ENCODE measurements at places on chromosomes 1 and 21.

GRCh38 chr1:212754680-212755079 is 36.9 kb downstream of the NSL1 start:
- no peak for DNase-seq

- peak; percentile 81 for DNase-seq
Observed at GRCh38 chr1:18941221-18942141, 15.0 kb downstream of the IFFO2 start.

DNA sequence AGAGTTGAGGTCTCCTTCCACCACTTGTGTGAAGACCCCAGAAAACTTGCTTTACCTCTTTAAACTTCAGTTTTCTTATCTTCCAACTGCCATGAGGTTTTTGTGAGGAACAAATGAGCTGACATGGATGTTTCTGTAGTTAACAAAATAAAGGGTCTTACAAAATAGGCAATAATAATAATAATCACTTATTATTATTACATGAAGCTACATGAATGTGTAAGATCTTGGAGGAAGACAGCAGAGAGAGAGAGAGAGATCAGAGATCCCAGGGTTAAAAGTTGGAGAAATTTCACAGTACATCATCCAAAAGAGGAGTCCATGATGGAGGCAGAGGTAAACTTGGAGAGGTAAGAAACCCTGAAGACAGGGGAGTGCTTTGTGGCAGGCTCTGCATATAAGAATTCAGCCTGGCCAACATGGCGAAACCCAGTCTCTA is 10.7 kb downstream of the RCC1 start:
- no peak for DNase-seq

GRCh38 chr1:48228156-48228555 is 5.6 kb downstream of the SLC5A9 start:
- DNase-seq, result no peak

DNA sequence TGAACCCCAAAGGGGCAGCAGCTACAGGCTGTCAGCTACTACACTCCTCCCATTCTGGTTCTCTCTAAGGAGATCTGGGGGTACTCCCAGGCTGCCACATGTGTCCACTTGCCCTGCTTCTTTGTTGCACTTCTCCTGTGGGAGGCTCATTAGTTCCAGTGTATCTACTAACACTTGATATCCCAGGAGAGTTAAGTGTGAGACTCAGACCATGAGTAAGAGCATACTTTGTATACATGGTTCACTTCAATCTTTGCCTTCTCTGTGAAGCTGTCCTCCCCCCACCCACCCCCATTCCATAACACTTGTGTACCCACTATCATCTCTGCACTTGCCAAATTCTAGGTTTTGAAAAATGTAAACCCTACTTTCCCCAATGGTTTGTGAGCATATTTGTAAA is 34.9 kb upstream of the GADD45A start:
- no peak for DNase-seq

DNA sequence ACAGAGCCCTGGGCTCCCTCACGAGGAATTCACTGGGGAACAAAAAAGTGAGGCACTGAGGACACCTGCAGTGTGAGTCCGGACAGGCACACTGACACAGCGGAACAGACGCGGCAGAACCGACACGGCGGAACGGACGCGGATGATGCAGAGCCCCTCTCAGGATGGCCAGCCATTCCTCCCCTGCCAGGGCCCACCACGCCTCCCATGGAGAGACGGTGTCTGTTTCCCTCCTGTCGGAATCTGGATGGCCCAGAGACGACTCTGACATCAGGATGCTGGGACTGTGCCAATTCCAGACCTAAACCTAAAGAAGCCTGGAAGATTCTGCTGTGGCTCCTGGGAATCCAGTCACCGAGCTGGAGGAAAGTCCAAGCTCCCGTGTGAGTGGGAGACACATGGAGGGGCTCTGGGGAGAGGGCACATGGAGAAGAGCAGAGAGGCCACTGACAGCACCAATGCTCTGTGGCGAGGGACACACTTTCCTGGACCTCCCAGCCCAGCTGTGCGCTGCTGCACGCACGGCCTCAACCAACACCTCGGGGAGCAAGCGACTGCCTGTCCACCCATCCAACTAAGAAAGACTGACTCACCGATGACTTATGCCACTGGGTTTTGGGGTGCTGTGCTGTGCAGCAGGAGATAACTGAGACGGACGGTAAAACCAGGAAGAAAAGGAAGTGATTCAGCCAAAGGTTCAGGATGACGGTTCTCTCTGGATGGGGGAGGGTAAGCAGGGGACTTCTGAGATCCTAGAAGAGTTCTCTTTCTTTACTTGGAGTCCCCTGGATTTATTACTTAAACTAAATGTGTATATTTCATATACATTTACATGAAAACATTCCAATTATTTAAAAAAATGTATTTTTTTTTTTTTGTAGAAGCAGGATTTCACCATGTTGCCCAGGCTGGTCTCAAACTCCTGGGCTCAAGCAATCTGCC is 23.3 kb downstream of the ZBTB17 start:
- peak; percentile 69 for DNase-seq

GRCh38 chr1:168892931-168893330 is 163.9 kb upstream of the DPT start:
- DNase-seq, result no peak

GRCh38 chr1:244914761-244915160 is 50.4 kb upstream of the HNRNPU start:
- DNase-seq, result no peak

DNA sequence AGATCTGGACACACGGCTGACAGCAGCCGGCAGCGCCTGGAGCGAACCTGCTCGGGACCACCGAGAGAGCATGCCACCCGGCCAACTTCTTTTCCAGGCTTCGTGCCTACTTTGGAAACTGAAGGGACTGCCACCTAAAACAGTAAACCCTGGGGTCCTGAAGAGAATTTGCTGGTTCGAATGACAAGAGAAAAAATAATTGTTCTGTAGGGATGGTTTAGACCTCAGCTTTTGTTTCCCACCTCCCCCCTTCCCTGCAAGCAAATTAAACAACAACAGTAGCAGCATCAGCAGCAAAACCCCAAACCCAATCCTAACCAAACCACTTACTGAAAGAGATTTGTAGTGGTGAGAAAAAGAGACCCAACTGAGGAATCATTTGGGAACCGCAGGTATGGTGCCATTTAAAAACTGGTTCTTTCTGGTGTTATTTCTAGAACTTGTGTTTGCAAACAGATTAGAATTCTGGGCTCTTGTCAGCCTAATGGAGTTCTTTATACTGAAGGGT is 105.6 kb downstream of the LEPR start:
- no peak for DNase-seq

GRCh38 chr1:211928290-211928801 is 97.8 kb upstream of the LPGAT1 start:
- no peak for DNase-seq

GRCh38 chr1:114725230-114725629 is 8.7 kb upstream of the NRAS start:
- no peak for DNase-seq

DNA sequence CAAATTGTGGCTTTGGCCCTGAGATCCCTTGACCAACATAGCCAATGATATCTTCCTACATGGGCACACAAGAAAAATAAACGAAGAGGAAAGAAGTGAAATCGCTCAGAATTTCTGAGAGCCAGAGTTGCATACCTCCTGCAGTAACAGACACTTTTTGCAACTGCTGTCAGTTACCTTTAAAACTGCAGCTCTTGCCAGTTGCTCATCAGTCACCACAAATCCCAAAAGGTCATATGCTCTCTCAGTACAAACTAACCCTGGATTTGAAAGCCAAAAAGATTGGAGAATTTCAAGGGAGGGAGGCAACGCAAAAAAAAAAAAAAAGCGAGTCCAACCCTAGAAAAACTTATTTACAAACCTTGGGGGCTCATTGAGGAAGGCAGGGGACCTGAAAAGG is 47.2 kb upstream of the DNAH14 start:
- no peak for DNase-seq

GRCh38 chr1:207897188-207897587 is 13.7 kb downstream of the CD34 start:
- DNase-seq, result peak; percentile 33

DNA sequence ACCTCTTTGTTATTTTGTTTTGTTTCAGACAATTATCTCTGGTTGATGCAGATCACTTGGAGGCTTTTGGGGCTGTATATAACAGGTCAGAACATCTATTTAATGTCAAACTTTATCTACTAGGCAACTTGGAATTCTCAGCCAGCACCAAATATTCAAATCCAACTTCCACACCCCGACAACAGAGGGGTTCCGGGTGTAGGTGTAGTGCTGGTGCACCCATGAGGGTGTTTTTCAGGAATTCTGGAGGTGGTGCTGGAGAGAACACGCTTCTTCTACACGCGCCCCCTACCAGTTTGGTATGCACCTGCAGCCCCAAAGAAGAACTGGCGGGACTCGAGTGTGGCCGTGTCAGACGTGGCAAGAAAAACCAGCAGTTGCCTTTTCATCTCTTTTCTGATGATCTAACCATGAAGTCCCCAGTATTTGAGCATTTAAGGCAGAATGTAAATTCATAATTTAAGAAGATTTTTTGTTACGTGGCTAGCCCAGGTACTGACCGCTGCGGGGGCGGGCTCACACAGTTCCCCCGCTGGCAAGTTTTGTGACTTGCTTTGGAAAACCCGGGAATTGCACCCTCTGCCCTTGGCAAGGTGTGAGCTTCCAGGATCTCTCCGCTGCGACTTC is 462 bp upstream of the TLCD4 start:
- peak; percentile 50 for DNase-seq

GRCh38 chr1:244861683-244862082 is 2.7 kb downstream of the HNRNPU start:
- no peak for DNase-seq

GRCh38 chr1:19381261-19381660 is 69.1 kb downstream of the SLC66A1 start:
- no peak for DNase-seq

DNA sequence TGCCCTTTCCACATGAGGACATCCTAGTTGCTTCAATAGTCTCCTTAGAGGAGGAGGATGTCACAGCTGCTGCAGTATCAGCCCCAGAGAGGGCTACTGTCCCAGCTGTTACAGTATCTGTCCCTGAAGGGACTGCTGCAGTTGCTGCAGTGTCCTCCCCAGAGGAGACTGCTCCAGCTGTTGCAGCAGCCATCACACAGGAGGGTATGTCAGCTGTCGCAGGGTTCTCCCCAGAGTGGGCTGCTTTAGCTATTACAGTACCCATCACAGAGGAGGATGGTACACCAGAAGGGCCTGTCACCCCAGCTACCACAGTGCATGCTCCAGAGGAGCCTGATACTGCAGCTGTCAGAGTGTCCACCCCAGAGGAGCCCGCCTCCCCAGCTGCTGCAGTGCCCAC is 78.5 kb upstream of the BMP8A start:
- peak; percentile 85 for DNase-seq

DNA sequence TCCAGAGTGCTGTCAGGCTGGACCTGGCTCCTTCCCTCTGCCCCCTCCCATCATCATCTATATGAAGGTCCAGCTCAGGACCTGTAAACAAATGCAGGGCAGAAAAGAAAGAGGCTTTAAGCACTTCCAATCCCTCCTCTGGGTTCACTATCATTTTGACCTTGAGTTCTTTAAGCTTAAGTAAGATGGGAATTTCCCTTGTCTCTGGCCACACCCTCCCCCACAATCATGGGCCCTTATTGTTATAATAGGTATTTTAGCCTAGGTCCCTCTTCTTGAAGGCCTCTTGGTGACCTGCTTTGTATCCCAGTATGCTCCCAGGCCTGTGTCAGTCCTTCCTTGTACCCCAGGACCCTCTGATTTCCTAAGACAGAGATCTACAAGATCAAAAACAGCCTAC is 45.1 kb upstream of the EPS15 start:
- no peak for DNase-seq

- no peak for DNase-seq
Observed at GRCh38 chr1:202551683-202552082, 158.6 kb downstream of the SYT2 start.

All from myocyte (in vitro differentiated cells).